ENCODE measurements at places on chromosomes 1 and 21.

DNA sequence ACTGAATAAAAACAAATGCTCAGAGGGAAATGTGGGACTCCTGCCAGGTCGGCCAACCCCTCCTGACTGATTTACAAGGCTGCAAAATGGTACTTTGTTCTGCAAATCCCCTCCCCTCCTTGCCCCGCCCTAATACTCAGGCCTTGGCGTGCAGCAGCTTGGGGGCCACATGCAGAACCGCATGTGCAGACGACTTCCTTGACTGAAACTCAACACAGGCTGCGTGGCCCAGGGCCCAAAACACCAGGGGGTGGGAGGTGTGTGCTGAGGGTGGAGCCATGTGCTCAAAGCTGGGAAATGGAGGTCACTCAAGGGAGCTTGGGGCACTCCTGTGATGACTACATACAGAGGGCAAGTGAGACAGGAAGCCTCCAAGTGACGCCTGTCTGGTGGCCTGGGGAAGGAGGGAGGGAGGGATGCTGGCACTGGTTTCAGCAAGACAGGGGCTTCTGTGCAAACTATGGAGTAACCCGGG, 87.2 kb downstream of the MRPL37 start:
- peak; percentile 12 for DNase-seq

DNA sequence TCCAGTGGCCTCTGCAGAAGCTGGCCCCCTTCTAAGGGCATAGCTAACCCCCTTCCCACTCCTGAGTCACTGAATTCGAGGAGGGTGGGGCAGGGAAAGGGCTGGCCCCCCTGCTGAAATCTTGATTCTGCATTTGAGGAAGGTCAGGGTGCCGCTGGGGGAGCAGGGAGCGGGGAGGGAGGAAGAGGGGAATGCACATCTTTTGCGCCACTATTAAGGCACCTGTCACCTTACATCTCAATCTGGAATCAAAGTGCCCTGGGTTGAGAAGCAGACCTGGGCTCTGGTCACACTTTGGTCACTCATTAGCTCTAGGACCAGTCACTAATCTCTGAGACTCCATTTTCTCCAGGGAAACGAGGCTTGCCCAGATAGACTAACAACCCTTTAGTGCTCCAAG, 62.0 kb downstream of the TOR1AIP2 start:
- DNase-seq = no peak

DNA sequence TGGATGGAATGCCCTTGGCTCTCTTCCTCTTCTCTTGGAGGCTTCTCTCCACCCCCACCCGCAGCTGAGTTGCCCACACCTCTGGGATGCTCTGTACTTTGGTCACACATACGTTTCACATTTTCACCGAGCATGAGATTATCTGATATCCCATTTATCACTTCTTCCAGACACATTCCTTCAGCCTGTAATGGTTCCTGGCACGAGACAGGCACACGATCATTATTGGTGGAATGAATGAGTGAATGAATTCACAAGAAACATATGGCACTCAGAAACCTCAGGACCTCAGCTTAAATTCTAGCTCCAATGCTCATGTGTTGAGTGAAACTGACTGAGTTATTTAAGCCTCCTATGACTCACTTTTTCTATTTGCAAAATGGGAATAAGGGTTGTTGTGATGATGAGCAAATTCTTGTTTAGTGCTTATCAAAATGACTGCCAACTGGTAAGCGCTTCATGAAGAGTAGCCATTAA, 242.7 kb upstream of the JUN start:
- DNase-seq = no peak

DNA sequence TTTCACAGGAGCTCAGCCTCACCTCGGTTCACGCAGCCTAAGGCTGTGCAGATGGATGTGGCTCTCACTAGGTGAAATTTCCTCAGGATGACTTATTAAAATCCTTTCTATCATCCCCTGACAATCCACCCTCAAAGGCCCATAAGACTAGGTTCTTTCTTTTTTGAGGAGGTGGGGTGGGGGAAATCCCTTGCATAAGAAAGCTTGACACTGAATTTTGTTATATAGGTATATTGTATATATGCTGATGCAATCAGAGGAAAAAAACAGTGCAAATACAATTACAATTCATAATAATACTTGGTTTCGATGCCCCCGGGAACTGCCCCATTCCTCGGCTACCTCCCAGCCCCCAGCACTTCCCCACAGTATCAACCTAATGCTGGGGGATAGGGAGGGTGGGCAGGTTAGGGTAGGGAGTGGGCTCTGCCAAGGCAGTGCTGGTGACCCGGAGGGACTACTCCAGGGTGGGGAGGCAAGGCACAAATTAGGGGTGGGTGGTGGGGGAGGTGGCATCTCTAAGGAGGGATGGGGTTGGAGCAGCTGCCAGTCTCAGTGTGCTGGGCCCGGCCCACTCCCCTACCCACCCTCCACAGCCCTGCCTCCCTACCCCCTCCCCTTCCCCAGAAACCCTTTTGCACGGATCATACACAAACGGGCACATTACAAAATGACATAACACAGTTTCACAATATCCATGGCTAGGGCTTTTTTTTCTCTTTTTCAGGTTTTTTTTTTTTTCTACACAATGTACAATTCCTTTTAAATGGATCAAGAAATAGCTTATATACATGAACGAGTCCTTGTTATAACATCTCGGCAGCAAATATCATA, 30.9 kb downstream of the SLC27A3 start:
- DNase-seq = no peak

DNA sequence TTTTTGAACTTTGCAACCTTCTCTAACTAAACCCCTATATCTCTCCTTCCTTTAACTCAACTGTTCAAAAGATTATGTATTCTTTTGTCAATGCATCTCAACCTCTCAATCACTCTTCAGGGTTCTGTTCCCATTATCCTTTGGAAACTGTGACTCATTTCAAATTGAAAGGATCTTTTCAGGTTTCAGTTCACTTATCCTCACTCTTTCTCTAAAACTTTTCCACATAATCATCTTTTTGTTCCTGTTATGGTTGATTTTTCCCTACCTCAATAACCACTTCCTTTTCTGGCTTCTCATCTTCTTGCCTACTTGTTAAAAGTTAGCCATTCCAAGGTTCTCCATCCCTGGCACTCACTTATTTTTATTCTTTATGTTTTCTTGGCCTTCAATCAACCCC, 56.2 kb upstream of the NUF2 start:
- DNase-seq = no peak

- no peak for DNase-seq
These were observed 4.4 kb downstream of the AK2 start for GRCh38 chr1:33032126-33032869.

DNA sequence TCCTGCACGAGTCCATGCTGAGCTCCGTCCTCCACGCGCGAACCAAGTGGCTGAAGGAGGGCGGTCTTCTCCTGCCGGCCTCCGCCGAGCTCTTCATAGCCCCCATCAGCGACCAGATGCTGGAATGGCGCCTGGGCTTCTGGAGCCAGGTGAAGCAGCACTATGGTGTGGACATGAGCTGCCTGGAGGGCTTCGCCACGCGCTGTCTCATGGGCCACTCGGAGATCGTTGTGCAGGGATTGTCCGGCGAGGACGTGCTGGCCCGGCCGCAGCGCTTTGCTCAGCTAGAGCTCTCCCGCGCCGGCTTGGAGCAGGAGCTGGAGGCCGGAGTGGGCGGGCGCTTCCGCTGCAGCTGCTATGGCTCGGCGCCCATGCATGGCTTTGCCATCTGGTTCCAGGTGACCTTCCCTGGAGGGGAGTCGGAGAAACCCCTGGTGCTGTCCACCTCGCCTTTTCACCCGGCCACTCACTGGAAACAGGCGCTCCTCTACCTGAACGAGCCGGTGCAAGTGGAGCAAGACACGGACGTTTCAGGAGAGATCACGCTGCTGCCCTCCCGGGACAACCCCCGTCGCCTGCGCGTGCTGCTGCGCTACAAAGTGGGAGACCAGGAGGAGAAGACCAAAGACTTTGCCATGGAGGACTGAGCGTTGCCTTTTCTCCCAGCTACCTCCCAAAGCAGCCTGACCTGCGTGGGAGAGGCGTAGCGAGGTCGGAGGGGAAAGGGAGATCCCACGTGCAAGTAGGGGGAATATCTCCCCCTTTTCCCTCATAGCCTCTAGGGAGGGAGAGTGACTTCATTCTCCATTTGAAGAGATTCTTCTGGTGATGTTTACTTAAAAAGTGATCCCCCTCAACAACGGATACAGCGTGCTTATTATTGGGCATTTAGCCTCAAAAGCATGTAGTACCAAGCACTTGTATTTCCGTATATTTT, 991 bp downstream of the PRMT6 start:
- no peak for DNase-seq

DNA sequence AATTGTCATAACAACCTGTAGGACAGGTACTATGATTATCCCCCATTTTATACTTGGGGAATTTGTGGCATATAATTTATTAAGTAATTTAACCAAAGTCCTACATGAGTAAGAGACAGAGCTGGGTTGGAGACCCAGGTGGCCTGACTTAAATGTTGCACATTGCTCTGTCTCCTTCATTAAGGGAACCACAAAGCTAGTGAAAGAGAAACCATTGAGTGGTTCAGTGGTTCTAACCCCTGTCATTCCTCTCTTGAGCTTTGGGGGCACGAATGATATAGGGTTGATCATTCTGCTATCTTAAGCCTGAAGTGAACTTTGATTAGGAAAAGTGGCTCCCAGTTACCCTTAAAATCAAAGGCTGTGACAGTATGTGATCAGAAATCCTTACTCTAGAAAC, 5.3 kb upstream of the MAP3K7CL start:
- no peak for DNase-seq

GRCh38 chr1:17851056-17851455, 95.9 kb downstream of the ACTL8 start:
- DNase-seq = no peak

DNA sequence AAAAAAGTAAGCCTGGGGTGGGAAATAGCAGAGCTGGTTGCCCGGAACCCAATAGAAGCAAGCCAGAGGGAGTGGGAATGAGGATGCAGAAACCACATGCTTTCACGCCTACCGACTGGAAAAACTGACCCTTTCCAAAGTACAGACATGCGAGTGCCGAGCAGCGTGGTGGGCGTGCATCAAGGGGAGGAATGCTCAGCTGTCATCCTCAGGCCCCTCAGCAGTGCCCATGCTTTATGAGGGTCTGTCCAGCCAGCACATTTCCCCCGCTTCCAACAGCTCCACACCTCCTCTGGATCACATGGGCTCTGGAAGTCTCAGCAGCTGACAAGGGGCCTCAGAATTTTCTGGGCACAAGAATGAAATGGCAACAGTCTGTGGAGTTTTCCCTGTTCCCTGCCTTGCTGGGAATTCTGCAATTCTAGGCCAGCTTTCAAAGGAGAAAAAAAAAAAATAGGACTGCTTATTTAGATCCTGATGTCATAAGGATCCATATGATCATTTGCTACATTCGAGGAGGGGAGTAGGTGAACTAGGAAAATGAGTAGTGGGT, 19.1 kb upstream of the IKBKE start:
- DNase-seq = no peak

- no peak for DNase-seq
These were observed 398.8 kb downstream of the TGFB2 start for GRCh38 chr1:218743861-218744505.

DNA sequence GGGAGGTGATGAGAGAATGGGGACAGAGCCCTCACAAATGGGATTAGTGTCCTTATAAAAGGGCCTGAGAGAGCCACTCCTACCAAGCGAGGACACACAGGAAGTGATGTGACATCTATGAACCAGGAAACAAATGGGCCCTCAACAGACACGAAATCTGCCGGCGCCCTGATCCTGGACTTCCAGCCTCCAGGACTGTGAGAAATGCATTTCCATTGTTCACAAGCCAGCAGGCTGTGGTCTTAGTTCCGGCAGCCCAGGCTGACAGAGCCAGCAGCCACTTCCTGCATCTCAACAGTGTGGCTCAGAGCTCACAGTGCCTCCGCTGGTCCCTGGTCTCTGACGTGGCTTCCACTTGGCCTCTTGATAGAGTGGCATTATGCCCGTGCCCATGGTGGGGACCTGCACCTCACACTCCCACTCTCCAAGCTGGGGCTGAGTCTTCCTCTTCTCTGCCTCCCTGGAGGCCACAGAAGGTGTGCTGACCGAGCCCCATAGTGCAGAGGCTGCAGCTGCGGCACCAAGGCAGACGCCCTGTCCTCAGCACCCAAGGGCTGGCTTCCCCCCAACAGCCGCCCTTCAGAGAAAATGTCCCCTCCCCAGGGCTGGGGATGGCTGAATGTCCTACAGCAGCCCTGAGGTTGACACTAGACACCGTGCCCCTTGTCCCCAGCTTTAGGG, 44.9 kb downstream of the ACOT7 start:
- DNase-seq = peak; percentile 40

Measured in effector memory CD4-positive, alpha-beta T cell (primary cell).